CD4-positive, alpha-beta memory T cell (primary cell): ENCODE measurements at places on chromosomes 1 and 21. TPM values are rescaled to one million over a fixed set of nuclear protein-coding genes. Genes with fewer than 3 reads are reported as not detected.

The PRAMEF25 gene
- polyA plus RNA-seq, result not detected

The HJV gene
- not detected for polyA plus RNA-seq

The CFAP141 gene
- not detected for polyA plus RNA-seq

The B3GALT5 gene
- not detected for polyA plus RNA-seq

The C1orf141 gene
- not detected for polyA plus RNA-seq

The UMODL1 gene
- 0.08 TPM for polyA plus RNA-seq

The TCEA3 gene
- 28.0 TPM for polyA plus RNA-seq

The CPLANE2 gene
- polyA plus RNA-seq, result 3.5 TPM
